ENCODE measurements at places on chromosomes 16 and 17.

GRCh38 chr17:29905879-29906167 lies 24.2 kb downstream of the SSH2 start:
- no peak for DNase-seq

DNA sequence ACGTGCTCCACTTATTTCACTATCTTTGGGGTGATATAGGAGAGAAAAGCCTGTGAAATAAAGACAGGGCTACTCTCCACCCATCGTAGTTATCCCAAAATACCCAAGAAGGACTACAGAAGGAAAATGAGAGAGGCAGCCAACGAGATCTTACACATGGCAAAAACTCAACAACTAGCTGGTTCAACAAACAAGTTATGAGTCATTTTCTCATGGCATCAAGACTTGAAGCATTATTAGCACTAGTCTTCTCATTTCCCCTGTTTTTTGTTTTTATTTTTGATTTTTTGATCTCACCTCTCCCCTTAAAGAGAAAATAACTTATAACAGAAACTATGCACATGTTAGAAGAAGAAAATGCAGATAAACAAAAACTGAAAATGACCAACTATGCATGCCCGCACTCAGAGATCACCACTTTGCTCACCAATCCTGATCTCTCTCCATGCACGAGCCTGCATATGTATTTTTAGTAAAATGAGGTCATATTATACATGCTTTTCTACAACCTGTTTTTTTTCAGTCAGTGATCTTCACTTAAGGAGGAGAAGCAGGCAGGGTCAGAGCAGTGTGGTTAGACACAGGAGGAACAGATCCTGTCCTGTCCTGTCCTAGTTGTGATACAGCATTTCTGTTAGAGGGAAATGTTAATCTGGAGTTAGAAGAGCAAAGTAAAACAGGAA lies 22.8 kb downstream of the FAM117A start:
- no peak for DNase-seq

DNA sequence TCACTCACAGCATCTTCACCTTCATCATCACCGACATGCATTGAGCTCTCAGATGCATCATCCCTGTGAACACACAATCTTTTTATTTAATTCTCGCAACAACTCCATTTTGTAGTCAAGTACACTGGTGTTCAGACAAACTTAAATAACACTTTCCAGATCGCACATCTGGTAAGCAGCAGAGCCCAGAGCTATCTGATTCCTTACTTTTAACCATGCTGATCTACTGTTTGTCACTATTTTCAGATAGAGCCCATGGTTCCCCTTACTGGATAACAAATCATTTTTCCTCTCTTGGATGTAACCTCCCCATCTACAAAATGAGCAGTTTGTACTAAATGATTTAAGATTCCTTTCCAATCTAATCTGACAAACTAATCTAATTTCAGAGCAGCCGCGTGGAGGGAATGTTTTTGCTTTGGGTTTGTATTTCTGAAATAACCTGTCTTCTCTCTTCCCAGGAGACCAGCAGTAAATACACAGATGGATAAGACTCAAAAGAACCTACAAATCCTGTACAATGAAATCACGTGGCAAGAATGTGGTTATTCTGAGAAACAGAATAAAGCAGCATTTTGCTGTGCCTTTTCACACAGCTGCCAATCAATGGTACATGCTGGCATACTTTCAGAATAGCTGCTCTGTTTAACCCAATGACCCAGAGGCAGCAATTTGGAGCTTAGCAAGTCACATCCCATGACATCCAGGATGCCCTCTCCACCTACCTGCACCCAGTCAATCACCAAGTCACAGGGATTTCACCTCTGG lies 72.9 kb upstream of the CCL2 start:
- no peak for DNase-seq

DNA sequence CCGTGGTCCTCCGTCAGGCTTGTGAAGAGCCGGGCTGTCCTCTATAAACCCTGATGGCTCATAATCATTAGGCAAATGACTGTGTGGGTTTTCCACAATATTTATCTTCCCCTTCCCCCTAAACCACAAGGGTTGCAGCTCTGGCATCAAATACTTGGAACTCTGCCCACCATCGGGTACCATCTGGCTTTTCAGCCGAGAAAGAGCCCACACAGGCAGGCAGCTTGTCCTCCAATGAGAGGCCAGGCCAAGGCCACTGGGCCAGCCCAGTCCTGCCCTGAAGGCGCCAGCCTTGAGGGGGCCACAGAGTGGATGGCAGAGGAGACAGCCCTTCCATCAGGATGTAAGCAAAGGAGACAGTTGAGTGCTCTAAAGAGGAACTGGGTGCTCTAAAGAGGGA lies 31.8 kb upstream of the NAT9 start:
- no peak for DNase-seq

DNA sequence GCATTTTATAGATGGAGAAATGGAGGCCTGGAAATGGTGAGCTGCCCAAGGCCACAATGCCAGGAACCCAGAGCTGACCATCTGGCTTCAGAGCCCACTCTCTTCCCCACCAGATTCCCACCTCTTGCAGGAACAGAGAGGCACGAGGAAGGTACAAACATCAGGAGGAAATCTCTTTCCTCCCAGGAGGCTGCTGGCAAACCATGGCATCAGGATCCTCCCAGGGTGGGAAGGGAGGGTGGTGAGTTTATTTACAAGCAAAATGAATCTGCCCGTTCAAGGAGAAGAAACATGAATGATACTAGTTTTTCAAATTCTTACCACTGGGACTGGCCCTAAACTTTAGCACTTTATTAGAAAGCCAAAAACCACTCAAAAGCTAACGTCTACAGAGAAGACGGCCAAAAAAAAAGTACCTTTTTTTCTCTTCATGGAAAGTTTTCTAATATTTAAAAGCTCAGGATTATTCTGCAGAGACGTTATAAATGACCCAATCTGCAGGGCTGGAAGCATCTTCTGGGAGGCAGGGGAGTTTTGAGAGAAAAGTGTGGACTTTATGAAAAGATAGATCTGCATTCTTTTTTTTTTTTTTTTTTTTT lies 79.1 kb downstream of the NXN start:
- DNase-seq = no peak

DNA sequence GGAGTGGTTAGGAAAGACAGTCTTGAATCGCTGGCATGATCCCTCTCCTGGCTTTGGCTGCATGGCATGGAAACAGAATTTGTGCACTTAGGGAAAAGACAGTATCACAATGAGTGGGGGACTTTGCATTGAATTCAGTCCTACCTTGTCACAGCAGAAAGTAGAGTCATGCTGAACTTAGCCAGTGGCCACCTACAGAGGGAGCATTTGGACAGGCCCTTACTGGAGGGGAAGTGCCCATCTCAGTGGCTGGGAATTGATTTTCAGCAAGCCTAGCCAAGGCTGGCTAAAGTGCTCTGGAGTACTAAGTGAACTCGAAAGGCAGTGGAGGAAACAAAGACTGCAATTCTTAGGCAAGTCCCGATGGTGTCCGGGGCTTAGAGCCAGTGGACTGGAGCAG lies 364.3 kb upstream of the TOM1L1 start:
- DNase-seq = no peak

- DNase-seq = no peak
These were observed 23.3 kb downstream of the FAM83G start for GRCh38 chr17:18981335-18981641.

DNA sequence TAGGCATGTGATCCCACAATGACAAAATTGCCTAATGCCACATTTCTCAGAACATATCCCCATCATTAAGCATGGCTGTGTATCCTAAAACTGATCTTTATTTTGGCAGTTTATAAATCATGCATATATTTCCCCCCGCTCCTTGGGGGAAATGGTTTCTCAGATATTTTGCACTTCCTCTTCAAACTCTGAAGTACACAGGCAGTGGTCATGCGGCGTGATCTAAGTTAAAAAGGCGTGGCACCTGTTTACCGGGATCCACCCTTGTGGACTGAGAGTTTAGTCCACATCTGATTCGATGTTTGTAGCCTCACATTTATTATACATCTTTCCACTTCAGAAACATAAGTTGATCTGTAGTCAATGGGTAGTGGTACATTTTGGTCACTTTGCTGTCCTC lies 51.4 kb downstream of the USP10 start:
- no peak for DNase-seq

DNA sequence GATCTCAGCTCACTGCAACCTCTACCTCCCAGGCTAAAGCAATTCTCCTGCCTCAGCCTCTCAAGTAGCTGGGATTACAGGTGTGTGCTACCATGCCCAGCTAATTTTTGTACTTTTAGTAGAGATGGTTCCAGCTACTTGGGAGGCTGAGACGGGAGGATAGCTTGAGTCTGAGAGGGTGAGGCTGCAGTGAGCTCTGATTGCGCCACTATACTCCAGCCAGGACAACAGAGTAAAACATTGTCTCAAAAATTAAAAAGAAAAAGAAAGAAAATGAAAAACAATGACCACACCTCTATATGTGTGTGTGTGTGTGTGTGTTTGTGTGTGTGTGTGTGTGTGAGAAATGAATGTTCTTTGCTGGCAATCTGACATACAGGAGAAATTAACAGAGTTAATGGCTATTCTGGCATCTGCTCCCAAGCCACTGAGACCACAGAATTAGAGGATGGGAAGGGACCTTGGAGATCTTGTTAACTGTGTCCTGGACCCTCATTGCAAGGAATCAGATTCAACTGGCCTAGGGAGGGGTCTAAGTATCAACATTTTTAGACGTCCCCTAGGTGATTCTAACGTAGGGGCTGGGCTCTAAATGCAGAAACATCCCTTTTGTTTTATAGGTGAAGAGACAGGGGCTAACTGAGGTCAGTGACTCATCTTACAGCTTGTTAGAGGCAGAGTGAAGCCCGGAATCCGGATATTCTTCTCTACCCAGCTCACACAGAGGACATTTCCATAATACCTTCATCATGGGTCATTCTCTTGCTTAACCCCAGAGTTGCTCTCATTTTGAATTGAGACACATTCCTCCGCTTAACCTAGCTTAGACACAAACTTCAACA lies 16.4 kb upstream of the MARCHF10 start:
- DNase-seq = no peak

DNA sequence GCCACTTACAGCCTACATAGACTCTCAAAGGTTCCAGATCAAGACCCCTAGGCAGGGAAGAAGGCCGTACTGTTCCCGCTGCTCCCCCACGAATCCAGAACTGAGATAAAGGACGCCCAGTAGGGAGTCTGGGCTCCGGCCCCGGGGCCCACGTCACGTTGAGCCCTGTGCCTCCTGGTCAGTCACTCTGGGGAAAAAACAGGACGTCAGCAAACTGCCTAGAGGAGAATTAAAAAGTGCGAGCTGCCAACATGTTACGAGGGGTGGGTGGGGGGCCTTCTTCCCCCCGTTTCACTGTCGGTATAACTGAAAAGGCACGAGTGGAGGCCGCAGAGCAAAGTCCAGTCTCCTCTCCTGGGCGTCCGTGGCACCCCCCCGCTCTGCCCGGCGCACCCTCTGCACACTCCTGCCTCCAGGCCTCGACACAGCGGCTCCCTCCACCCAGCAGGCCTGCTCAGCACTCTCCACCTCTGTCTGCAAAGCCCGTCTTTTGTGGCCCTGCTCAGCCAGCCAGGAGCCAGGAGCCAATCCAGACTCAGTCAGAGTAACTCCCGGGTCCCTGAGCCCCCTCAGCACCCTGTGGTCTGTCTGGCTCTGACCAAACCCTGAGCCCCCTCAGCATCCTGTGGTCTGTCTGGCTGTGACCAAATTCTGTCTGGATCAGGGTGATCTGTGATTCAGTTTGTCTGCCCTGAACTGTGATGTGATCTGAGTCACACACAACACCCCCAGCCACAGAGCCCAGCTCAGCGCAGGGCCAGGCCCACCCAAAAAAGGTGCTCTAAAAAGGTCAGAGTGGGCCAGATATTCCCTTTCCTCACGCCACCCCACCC lies 6.2 kb downstream of the ITGAE start:
- DNase-seq = peak; percentile 35

- DNase-seq = no peak
These were observed 15.8 kb downstream of the CYTH1 start for GRCh38 chr17:78766225-78766624.
